ENCODE measurements at places on chromosomes 13 and 19.

GRCh38 chr19:51066393-51067186 is 1.7 kb upstream of the KLK13 start:
- no peak for DNase-seq

DNA sequence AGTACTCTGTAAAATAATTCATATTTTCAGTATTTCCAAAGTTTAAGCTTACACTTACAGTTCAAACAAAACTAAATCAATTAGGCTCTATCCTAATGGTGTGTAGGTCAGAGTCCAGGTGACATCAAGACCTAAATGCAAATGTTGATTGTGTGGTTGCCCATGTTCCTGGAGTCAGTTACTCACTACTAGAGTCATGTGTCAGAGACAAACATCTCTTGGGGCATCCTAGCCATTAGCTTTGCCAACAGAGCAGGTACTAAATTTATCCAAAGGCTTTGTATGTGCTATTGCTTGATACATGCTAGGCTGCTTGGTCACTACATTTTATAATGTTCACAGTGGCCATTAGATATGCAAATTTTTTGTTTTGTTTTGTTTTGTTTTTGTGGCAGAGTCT is 11.7 kb downstream of the SPRY2 start:
- DNase-seq = no peak

DNA sequence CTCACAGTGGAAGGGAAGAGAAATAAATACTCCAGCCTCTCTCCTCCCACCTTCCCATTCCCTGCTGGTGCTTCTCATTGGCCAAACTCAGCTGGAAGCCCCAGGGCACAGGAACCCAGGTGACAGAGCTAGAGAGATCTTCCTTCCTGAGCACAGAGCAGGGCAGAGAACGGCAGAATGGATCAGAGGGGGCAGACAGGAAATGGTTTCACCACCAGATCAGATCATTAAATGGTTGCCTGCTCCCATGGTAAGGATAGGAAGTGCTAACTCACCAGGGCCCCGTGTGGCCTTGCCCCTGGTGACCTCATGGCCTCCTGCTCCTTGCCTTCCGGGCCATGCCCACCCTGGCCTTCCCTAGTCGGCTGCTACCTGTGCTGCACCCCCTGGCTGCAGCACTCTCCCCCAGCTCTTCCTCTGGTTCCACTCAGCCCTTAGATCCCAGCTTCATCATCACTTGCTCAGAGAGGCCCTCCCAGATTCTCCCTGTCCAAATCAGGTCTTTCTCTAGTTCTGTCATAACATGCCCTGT is 108.7 kb downstream of the DPF1 start:
- DNase-seq = no peak

DNA sequence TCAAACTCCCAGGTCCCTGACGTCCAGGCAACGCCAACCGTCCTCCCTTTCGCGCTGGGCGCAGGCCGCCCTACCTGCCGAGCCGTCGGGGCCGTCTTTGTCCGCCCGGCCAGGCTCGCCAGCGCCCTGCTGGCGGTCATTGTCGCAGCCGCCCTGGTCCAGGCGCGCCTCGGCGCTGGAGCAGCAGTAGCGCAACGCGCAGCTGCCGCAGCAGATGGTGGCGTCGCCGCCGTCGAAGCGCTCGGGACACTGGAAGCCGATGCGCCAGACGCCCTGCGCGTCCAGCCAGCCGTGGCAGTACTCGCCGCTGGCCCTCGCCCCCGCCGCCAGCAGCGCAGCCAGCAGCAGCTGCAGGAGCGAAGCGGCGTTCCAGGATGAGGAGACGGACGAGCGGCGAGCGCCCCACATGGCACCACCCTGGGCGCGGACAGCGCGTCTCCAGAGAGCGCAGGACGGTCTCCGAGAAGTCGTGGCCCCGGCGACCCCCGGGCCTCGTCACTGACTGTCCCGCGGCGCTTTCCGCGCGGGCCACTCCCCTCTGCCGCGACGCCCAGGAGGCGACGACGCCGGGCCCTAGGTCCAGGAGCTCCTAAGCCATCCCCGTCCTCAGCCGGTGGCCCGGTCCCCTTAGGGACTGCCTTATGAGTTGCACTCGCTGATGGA is 1.1 kb downstream of the SHISA2 start:
- no peak for DNase-seq

- no peak for DNase-seq
Observed at GRCh38 chr19:3071768-3072167, 9.5 kb upstream of the TLE5 start.

DNA sequence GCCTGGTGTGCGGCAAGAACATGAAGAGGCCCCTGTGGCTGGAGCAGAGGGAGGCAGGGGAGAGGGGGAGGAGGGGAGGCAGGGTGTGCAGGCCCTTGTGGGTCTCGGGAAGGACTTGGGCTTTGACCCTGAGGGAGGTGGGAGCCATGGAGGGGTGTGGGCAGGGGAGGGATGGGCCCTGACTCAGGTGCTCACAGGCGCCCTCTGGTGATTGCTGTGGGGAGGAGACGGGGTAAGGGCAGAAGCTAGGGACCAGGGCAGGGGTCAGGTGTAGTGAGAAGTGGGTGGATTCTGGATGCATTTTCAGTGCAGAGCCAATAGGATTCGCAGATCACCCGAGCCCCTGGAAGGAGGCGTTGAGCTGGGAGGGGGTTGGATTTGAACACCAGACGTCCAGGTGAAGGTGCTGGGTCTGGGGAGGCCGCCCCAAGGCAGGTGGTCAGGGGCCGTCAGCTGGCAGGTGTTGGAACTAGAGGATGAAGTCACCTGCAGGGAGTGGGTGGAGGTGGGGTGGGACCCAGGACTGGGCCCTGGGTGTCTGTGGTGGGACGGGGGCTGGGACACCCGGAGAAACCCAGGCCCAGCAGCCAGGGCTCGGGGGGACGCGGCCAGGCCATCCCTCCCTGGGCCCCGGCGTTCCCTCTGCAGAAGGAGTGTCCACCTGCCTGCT is 185.4 kb downstream of the KDM4B start:
- no peak for DNase-seq

DNA sequence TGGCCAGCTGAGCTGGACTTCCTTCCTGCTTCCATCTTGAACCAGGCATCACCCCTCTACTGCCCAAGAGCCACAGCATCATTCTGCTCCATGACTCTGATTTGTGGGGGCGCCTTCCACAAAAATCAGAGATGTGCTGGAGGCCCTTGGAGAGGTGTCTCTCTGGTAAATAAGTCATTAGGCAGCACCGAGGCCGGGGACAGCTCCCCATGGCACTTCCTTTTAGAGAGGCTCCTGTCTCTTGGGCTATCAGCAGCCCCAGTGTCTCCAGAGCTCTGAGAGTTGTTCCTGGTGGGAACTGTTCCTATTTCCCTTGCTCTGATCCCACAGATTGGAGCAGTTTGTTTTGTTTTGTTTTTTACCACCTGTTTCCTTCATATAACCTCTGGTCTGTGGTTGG is 19.9 kb downstream of the NWD1 start:
- DNase-seq = no peak

DNA sequence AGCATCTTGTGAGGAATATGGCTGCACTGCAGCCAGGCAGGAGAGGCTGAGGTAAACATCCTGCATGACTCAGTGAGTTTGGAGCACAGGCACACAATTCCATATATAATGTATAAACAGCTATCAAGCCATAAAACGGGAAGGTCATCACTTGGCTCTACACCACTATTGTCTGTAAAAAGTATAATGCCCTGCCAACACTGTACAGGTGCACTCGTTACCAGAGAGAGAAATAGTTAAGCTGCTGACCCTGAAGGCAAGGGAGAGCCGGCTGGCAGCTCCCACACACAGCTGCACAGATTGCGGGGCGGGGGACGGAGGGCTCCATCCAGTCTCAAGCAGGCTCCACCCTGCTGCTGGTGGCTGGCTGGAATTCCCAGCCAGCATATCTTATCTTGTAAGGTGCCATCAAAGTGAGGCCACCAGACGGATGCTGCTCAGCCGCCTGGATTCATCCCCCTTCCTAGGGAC is 668.1 kb downstream of the SLITRK5 start:
- DNase-seq = no peak

DNA sequence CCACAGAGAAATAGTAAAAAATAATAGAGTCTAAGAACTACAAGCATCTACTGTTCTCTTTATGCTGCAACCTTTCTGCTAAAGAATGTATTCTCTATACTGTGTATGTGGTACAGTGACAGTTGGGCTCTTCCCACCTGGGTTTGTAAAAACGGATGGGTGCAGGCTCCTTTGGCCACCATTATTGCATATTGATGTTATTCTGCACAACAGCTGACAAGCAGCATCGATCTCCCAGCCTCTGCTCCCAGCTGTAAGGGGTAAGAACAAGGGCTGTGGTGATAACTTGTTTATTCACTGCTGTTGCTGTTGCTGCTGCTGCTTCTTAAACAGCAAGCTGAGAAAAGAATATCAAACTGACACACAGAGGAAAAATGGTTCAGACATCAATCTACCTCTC is 56.1 kb downstream of the KCNRG start:
- no peak for DNase-seq

DNA sequence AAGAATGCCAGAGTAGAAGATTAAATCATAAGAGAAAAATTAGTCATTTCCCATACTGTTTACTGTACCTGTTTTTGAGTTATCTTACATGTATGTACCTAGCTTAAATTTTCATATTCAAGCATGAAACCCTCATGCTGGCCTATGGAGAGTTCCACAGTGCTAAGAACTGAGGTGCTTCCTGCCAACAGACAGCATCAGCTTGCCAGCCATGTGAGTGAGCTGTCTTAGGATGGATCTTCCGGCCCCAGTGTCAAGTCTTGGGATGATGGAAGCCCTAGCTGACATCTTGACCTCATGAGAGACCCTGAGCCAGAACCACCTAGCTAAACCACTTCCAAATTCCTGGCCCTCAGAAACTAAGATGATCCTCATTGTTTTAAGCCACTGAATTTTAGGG is 90.1 kb downstream of the SERP2 start:
- no peak for DNase-seq

DNA sequence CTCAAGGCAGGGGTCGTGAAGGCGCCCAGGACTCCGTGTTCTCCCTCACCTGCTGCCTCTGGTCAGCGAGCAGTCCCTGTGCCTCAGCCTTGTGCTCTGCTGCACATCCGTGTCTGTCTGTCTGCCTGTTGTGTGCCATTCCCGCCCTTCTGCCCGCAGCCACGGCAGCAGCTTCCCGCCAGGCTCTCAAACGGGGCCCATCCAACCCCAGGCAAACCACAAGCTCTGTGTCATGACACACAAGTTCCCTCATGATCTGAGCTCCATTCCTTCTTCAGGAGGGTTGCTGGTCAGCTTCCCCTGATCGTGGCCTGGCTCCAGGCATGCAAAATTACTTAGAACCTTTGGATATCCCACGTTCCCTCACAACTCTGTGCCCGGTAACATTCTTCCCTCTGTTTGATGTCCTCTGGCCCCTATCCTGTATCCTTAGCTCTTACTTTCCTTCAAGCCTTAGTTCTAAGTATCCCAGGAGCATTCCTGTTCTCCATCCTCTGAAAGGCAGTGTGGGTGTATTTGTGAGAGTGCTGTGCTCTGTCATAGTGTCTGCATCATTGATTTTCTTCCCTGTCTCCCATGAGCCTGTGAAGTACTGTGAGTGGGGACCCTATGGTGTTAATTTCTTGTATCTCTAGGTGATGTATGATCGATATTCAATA is 3.2 kb downstream of the GPR183 start:
- no peak for DNase-seq

- DNase-seq = peak; percentile 84
Observed at GRCh38 chr19:48965040-48965805, at the start of gene FTL. Gene FTL, plus strand, starts transcription at chr19:48965309. Its CDS starts 199 bp downstream, at chr19:48965508.

DNA sequence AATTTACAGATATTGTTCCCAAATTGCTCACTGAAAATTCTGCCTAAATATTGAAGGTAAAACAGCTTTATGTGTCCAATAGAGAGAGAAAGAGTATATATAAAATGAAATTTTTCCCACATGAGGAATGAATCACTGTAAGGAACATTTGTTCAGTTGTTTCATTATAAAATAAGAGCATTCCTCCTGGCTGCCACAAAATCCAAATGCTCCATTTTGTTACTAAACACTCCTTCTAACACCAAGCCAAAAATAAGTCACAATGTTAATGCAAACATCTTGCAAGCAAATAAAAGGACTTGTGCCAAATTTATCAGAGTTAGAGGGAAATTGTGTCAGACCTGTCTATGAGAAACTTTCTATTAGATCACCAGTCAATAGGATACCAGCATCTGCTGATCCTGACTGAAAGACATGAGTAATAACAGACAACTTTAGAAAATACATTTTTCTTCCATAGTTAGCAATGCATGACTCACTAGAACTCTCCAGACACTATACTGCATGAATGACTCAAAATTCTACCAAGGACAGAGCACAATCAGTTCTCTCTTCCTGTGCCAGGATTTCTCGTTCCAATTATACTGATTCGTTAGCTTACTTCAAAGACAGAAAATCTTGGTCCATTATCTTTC is 83.5 kb upstream of the FNDC3A start:
- no peak for DNase-seq

- DNase-seq = no peak
Observed at GRCh38 chr13:23320926-23321534, 112.5 kb downstream of the SACS start.

- DNase-seq = no peak
Observed at GRCh38 chr13:72552731-72553130, 174.7 kb downstream of the MZT1 start.

GRCh38 chr13:103178986-103179943 is 113.0 kb upstream of the SLC10A2 start:
- DNase-seq = no peak

- DNase-seq = no peak
Observed at GRCh38 chr19:517721-518597, 10.7 kb downstream of the TPGS1 start.

DNA sequence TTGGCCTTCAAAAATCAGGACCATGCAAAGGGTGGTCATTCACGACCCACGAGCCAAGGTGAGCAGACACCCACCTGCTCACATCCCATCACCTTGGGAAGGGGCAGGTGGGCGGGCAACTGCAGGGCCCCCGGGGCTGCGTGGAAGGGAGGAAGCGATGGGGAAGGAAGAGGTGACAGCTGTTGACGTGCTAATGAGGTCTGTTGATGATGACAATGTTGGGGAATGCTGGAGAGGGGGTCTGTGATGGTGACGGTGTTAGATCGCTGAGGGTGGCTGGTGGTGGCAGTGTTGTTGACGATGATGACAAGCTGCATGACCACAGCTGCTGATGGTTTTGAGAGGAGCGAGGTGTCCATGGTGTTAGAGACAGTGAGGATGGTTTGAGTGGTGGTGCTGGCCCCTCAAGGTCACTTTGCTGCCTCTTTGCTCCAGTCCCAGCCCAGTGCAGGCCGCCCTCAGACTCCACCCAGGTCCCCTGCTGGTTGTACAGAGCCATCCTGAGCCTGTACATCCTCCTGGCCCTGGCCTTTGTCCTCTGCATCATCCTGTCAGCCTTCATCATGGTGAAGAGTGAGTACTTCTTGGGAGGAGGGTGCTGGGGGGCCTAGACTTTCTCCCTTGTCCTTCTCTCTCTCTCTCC is 900 bp downstream of the MCEMP1 start:
- DNase-seq = no peak

GRCh38 chr13:98900442-98900841 is 77.4 kb downstream of the DOCK9 start:
- no peak for DNase-seq

DNA sequence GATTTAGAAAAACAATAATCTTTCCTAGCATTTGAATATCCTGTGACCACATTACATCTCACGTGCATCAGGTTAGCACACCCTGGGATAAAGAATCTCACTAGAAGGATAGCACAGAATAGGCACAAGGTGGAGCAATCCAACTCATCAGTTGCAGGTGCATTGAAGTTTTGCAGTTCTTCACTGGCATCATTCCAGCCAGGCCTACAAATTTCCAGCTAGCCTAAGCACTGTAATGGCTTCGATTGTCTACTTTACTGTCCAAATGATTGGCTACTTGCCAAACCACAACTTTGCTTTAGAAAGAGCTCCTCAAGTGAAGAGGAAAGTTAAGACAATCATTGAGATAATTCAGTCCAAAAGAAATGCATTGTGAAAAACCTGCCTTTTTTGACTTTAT is 89.5 kb downstream of the SPRY2 start:
- DNase-seq = no peak
